Stimulated activated CD8-positive, alpha-beta memory T cell treated with anti-CD3 and anti-CD28 coated beads, Interleukin-15, amount 100 ng/mL, for 1 hour (primary cell): ENCODE measurements at places on chromosomes 16 and 17.

DNA sequence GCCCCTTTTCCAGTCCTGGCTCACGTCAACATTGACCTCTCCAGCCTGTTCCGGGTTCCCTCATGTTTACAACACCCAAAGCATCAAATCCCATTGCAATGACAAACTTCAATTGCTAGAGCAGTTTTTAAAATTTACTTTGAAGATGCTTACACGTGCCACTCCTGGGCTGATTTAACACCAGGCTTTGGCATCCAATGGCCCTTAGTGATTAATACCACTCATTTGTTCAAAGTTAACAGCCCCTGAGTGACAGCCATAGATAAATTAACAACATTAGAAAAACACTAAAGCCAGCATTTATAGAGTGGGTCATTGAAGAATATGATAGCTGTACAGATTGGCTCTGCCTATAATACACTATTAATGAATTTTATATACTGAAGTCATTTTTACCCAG is 135.1 kb downstream of the PMP22 start:
- DNase-seq: no peak

DNA sequence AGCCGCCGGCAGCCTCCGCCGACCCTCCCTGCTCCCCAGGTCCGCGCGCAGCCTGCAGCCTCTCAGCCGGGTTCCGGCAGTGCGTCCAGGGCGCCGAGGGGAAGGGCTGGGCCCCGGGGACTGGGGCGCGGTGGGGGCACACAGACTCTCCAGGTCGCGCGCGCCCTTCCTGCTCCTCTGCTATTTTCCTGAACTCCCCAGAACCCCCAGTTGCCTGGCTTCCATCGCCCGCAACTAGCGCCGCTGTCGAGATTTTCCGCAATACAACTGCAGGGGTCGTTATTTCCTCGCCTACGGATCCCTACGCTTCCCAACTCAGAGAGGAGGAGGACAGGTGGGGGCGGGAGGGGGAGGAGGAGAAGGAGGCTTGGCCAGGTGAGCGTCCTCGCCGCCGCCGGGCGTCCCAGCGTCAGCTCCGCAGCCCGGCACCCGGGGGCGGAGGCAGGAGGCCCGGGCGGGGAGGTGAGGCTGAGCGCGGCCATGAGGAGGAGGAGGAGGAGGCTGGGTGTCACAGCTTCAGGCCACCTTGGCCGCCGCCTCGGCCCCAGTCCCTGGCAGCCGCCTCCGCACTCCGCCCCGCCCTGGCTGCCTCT is at the start of gene CA10:
Gene CA10, minus strand, starts transcription at position 265 of the 593 bp plus-strand sequence.
- DNase-seq: no peak

DNA sequence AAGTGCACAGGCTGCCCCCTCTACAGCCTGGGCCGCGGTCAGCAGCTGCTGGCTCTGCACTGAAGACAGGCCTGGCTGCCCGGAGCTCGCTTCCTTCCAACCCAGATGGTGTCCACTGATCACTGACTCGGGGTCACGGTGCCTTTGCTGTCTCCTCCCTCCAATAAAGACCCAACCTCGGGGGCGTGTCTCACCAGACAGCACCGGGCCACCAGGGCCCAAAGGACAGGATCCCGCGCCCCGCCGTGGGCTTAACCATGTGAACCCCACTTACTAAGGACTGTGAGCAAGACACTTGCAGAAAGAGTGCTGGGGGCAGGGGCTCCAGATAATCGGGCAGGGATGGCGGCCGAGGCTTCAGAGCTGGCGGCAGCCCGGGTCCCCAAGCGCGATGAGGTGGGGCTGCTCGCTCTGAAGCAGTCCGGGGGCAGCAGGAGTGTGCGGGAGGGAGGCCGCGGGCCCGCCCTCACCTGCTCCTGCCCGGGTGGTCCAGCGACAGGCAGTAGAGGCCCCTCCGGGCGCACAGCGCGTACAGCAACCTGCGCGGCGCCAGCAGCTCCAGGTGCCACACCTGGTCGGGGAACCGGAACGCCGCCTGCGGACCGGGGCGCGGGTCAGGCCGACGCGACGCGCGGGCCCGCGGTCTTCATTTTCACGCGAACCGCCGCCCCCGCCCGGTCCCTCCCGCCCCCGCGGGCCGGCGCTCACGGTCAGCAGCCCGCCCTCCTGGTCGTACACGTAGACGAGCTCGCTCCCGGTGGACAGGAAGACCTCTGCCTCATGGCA is 502 bp downstream of the FAAP100 start:
- DNase-seq: no peak

- no peak for DNase-seq
These were observed 16.1 kb upstream of the NPTX1 start for GRCh38 chr17:80492343-80493136.

DNA sequence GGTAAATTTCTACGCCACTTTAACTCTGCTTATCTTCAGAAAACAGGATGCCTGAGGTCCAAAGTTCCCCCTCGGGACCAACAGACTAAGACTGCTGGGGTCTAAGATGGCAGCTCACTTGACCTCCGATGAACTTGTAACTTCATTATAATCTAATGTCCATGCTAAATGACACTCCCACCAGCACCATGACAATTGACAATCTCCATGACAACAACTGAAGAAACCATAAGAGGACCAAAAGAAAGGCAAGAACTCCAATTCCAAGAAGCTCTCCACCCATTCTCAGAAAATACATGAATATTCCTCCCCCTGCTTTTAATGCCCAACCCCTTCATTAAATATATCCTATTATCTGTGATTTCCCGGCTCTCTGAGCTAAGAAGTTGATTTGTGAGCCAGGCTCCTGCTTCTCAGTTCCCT is 7.5 kb downstream of the CCL4 start:
- no peak for DNase-seq

- DNase-seq: no peak
These were observed 527 bp downstream of the CIAPIN1 start for GRCh38 chr16:57446531-57447185.

GRCh38 chr16:11231367-11231970 is 24.5 kb downstream of the SOCS1 start:
- DNase-seq: no peak

GRCh38 chr17:72945473-72945872 is 147.0 kb downstream of the SLC39A11 start:
- no peak for DNase-seq
